Endodermal cell (in vitro differentiated cells): ENCODE measurements at places on chromosomes 3 and 15.
A peak's percentile ranks its signal among the peaks of the same experiment; 100 is the strongest.

DNA sequence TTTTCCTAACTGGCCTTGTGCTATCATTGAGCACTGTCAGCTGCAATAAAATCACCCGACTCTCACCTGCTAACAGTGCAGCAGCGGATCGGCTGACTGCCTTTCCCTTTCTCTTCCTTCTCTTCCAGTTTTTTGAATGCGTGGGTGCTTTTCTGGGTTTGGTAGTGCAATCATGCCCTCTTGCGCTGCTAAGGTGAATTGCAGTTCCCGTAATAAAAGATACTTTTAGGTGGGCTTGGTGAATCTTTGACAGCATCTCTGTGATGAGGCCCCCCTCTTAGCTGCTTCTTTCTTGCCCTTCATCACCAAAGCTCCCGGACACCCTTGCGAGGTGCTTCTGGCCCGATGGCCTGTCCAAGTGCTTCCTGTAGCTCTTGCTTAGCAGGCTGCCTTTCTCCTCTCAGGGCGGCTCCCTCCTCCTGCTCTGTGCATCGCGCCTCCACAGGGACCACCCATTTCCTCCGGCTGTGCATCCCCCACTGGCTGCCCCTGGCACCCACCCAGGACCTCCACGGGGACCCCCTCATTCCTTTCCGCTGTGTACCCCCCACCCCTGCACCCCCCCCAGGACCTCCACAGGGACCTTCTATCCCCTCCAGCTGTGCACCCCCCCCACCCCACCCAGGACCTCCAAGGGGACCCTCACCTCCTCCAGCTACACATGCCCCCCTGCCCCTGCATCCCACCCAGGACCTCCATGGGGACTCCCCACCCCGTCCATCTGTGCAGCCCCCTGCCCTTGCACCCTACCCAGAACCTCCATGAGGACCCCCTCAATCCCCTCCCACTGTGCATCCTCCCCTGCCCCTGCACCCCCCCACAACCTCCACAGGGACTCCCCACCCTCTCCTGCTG, 50.8 kb upstream of the RPL32 start:
- DNase-seq: peak; percentile 79

DNA sequence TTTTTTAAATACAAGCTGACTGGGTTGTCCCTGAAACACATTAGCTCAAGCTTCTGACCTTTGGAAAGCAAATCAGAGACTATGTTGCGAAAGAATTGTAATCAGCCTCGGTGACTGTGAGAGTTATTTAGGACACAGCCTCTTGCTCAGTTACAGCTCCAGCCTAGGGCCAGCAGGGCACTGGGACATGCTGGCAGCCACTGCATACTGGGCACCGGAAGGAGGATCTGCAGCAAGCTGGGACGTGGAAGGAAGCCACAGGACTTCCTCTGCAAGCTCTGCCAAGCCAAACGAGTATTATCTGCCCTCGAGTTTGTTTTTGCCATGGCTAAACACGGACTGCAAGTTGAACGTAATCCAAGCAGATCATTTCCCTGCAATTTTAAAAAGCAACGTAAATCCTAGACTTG, 24.4 kb upstream of the COPG1 start:
- peak; percentile 64 for DNase-seq

DNA sequence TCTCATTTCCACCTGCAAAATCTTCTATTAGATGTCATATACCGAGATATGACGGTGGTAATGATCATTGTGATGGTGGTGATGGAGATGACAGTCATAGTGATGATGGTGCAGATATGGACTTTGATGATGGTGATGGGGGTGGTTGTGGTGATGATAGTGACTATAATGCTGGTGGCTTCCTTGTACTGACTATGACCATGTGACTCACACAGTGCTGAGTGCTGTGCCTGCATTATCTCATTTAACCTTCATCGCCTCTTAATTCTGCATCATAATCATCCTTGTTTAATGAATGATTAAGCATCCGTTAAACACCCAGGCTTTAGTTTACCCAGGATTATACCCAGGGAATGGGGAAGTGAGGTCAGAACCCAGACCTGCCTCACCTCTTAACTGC, 331.7 kb downstream of the FEZF2 start:
- no peak for DNase-seq

- DNase-seq: no peak
Observed at GRCh38 chr3:147427746-147428145, 18.6 kb downstream of the ZIC1 start.

DNA sequence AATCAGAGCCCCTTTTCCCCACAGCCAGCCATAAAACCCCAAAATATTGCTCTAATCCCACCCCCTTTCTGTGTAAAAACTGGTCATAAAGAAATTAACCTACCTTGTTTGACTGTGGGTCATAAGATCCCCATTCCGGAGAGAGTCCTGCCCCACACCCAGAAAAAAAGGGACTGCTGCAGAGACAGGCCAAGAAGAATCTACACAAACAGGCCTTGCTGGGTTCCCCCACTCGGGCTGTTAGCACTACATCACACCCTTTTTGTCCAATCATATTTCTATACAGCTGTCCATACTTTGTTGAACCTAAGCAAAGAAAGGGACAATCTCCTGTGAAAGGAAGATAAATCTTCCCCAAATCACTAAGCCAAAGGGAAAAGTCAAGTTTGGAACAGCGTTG, 84.4 kb upstream of the MFGE8 start:
- DNase-seq: no peak

DNA sequence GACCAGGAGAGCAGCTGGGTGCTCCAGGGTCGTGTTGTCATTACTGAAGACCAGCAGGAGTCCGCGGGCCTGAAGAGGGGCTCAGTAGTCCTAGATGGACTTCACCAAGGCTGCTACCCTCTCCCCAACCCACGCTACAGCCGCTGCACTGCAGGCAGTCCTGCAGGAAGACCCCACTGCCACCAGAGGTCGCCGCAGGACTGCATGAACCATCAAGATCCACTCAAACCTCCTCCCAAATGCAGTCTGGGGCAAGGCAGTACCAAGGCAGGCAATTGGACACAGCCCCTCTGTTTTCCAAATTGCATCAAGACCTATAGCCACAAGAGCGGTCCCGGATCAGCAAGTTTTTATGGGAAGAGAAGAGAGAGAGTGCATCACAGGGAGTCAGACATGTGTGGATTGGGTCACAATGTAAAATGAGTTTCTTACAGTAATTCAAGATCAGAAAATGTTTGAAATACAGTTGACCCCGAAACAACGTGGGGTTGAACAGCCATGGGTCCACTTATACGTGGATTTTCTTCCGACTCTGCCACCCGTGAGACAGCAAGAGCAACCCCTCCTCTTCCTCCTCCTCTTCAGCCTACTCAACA, 46.7 kb downstream of the DZIP1L start:
- peak; percentile 95 for DNase-seq

DNA sequence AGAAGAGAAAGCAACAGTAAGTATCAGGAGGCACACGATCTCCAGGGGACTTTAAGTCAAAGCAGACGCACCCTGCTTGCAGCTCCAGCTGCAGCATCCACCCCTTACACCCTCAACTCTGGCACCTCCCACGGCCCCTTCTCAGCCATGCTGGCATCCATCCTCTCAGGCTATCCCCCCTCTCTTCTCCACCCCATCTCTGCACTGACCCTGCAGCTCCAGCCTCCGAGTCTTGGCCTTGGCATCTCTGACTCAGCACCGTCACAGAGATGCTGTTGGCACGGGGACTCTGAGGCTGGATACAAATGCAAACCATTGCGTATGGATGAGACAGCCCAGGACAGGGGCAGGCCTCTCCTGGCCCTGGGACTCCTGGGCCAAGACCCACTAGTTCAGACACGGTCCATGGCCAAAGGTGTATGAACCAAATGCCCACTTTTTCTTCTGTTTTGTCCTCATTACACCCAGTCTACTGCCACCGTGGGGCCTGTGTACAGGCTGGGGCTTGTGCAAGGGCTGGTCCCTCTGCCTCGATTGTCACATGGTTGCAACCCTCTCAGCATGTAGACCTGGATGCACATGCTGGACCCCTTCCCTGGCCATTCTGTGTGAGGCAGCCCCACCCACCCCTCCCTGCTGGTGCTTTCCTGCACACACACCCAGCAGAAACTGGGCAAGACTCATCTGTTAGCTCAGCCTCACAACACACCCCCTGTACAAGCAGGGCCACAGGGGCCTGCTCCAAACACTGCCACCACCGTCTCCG, 18.7 kb upstream of the ZXDC start:
- DNase-seq: no peak

GRCh38 chr15:64092864-64093626, 593 bp downstream of the CIAO2A start:
- peak; percentile 78 for DNase-seq

DNA sequence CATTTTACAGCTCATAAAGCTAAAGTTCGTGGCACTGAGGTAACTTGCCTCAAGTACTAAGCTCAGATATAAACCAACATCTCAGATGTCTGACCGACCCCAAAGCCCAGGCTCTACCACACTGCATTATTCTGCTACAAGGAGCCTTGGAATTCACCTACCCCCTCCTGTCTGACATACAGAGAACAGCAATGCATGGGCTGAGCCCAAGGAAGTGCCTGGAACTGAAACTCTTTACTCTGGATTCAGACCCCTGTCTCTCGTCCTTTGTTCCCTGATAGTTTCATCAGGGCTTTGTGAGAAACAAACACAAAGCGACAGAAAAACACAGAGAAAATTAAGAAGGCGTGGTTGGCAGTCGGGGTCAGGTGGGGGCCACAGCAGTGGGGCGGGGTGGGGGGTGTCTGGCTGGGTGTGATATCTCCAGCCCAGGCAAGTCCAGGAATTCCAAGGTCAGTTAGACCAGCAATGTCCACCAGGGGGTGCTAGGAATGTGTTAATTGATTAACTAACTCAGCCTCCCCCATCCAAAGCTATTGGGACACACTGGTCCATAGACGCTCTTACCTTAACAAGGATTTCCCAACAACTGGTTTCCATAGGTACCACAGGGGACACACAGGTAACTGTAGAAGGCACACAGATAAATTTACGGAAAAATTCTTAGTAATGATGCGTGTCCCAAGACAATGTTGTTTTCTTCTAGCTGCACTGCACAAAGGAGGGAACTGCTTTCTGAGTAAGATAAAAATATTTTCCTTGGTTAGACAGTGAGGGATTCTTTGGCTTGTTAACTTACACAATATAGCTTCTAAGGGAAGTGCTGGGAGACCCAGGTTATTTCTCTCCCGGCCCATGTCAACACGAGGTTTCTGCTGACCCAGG, 18.8 kb upstream of the SSUH2 start:
- DNase-seq: peak; percentile 97

GRCh38 chr3:188256758-188257157, 102.8 kb downstream of the LPP start:
- no peak for DNase-seq

- no peak for DNase-seq
Observed at GRCh38 chr3:149501524-149501923, 27.0 kb downstream of the TM4SF4 start.

DNA sequence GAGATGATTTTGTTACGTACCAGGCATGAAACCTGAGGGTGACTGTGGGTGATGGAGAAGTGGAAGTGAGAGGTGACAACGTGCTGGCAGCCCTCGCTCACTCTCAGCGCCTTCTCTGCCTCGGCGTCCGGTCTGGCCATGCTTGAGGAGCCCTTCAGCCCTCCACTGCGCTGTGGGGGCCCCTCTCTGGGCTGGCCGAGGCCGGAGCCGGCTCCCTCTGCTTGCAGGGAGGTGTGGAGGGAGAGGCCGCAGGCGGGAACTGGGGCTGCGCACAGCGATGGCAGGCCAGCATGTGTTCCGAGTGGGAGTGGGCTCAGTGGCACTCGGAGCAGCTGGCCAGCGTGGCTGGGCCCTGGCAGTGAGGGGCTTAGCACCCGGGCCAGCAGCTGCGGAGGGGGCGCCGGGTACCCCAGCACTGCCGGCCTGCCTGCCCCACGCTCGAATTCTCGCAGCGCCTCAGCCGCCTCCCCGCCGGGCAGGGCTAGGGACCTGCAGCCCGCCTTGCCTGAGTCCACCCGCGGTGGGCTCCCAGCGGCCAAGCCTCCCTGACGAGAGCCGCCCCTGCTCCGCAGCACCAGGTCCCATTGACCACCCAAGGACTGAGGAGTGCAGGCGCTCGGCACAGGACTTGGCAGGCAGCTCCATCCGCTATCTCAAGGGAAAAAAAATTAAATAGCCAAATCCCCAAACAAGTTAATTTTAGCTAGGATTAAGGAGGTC, 29.7 kb upstream of the MYRIP start:
- no peak for DNase-seq

DNA sequence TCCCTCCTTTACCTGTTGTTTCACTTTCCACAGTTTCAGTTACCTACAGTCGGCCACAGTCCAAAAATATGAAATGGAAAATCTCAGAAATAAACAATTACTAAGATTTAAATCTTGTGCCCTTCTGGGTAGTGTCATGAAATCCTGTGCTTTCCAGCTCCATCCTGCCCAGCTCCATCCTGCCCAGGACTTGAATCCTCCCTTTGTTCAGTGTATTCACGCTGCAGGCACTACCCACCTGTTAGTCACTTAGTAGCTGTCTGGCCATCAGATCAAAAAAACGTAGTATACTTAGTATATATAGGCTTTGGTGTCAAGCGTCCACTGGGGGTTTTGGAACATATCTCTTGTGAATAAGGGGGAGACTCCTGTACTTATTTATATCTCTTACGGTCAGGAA, 329.0 kb upstream of the SEMA6D start:
- no peak for DNase-seq

DNA sequence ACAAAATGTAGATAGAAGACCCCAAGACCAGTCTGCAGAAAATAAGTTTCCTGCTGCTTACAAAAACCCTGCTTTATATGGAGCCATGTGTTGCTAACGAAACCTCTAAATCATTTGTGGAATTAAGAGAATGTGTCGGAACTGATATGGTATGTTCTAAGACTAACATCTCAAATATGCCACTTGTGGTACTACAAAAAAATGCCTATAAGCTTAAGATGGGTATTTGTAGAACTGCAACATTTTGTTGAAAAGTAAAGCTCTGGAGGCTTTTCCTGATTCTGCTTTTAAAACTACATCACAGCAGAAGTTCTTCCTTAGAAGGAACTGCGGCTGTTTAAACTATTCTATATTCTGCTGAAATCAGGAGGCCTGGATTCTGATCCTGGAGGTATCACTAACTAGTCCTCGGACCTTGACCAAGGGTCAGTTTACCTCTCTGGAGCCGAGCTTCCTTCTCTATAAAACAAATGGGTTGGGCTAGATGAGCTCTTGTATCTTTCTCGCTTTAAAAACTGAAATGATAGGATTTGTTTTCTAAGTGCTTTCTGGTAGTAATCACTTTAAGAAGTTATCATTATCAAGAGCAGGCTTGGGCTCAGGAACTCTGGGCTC, 74.9 kb downstream of the RAD18 start:
- DNase-seq: no peak
